ENCODE measurements at places on chromosomes 3 and 15. TPM values are rescaled to one million over a fixed set of nuclear protein-coding genes. Genes with fewer than 3 reads are reported as not detected.

- no peak overlapping the region for H3K27ac ChIP-seq
- no peaks in the 10 kb centered on the region for H3K36me3 ChIP-seq
- no peak overlapping the region for H3K4me3 ChIP-seq
- DNase-seq: no peak
Measured at GRCh38 chr3:135655328-135655727, 310.2 kb upstream of the PPP2R3A start.

DNA sequence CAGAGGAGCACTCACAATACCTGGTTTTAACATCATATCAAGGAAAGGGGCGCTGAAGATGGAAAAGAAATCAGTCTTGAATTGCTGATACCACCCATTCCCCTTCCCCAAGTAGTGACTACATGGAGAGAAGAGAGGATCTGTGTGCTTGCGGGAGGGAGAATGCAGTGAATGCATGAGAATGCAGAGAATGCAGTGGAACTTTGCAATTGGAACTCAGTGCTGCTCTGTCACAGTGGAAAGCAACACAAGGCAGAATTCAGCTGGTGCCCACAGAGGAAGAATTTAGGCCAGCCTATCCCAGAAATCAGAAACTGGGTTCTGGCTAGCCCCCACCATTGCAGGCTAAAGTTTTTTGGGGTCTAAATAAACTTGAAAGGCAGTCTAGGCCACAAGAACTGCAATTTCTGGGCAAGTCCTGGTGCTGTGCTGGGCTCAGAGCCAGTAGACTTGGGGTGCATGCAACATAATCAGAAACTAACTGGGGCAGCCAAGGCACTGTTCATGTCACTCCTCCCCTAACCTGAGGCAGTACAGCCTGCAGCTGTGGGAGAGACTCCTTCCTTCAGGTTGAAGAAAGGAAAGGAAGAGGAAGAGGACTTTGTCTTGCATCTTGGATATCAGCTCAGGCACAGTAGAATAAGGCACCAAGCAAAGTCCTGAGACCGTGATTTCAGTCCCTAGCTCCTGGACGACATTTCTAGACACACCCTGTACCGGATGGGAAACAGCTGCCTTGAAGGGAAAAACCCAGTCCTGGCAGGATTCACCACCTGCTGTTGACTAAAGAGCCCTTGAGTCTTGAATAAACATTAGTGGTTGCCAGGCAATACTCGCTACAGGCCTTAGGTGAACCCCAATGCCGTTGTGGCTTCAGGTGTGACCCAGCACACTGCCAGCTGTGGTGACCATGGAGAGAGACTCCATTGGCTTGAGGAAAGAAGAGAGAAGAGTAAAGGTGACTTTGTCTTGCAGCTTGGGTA, 329.3 kb downstream of the TBL1XR1 start:
- DNase-seq: no peak
- H3K4me3 ChIP-seq: no peak overlapping the region

Gene SNAPC5
- total RNA-seq: 31.4 TPM

Gene TGM5
- total RNA-seq: 0.22 TPM

DNA sequence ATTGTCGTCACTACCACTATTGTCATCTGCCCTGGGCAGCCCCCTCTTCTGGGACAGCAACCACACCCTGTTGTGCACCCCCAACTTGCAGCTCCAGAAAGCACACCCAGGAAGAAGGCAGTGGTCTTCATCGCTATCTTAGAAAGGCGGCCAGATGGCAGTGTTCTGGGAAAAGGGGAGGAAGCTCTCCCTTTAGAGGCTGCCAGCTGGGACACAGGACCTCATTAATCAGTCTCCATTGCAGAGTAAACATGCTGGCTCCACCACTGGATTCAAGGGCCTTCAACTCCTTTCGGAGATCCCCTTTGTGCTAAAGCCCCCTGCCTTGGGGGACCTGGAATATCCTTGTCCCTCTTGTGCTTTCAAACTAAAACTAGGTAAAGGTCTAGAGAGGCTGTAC, 199.3 kb upstream of the LINGO1 start:
- no peak overlapping the region for H3K4me3 ChIP-seq
- H3K36me3 ChIP-seq: no peaks in the 10 kb centered on the region
- H3K27ac ChIP-seq: no peak overlapping the region
- DNase-seq: no peak

Gene DNAJA4
- 38.8 TPM for total RNA-seq

DNA sequence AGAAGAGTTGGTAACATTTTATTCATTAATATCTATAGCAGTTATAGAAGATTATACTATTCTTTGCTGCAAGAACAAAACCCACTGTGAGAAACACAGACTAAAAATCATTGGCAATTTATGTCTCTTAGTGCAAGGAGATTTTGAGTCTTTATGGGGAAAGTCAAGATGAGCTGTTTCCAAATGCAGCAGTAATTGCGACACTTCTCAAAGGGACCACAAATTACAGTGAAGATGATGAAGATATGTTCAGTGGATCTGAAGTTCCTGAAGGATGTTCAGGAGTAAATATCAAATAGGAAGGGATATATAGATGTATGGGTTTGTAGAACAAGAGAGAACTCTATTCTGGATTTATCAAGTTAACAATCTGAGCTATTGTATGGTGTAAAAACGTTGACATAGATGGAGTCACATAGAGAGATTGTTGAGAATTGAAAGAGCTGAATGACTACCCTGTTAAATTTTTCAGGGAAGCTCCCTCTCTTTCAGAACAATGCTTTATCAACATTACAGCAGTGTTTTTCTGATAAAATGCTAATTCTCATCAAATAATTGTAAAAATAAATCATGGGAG, 71.8 kb downstream of the DTWD1 start:
- H3K4me3 ChIP-seq: no peak overlapping the region
- H3K4me1 ChIP-seq: no peaks in the 10 kb centered on the region
- no peak for DNase-seq
- no peak overlapping the region for H3K27ac ChIP-seq
- H3K27me3 ChIP-seq: no peaks in the 10 kb centered on the region
- no peaks in the 10 kb centered on the region for H3K36me3 ChIP-seq
